Right hindlimb (tissue), 1 donor: ENCODE measurements at places on chromosomes 2 and 18.

GRCh38 chr18:23521907-23522306 lies 18.6 kb downstream of the RMC1 start:
- DNase-seq: no peak

DNA sequence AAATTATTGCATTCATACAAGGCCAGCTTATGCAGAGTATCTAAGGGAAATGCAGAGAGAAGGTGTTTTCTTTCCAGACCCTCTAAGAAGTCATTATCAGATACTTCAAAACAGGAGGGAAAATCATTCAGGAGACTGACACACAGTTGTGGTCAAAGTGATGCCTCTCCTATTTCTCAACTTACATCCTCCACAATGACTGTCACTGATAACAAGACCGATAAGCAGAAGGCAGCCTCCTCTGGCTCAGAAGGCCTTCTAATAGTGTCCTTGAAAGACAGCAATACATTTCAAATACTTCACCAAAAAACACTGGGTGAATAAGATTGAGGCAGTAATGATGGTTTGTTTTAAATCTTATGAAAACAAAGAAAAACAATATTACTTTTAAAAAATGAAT lies 199.7 kb downstream of the PIEZO2 start:
- no peak for DNase-seq

GRCh38 chr18:44859263-44859662 lies 178.6 kb downstream of the SETBP1 start:
- DNase-seq: no peak

DNA sequence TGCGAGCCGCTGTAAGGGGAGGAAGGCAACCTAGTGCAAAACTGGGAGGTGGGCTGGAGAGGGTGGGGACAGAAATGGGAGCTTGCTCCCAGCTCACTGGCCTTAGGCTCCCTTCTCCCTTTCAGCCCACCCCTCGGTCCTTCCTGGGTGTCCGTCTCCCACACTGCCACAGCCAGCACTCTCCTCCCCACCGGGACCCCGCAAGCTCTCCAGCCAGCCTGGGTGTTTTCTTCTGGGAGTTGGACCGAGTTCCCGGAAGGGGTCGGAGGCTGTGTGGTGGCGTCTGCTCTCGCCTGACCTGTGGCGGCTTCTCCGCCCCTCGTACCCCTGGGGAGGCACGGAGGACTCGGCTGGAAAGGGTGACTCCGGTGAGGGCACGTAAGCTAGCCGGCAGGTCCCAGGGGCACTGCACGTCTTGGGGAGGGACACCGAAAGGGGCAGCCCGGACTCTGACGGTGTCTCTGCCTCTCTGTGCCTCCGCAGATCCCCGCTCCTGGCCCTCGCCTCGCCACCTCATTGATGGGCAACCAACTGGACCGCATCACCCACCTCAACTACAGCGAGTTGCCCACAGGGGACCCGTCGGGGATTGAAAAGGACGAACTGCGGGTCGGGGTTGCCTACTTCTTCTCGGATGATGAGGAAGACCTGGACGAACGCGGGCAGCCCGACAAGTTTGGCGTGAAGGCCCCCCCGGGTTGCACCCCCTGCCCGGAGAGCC lies 1.1 kb downstream of the LRATD1 start:
- peak; percentile 31 for DNase-seq

DNA sequence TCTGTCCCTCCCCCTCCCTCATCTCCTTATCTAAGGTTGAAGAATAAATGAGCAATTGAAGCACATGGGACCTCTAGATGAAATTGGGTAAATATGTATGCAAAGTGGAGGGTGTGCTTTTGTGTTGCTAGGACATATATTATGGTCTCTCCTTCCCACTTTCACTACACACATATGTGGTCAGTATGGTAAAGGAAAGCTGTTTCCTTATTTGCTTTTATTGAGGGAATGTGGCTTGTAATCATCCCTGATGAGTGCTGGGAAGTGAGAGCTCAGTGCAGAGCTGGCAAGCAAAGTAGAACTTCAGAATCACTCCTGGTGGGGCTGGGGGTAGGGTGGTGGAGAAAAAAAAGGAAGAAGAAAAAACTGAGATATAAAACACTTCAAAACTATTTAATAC lies 189.9 kb upstream of the ATP5MC3 start:
- DNase-seq: no peak

DNA sequence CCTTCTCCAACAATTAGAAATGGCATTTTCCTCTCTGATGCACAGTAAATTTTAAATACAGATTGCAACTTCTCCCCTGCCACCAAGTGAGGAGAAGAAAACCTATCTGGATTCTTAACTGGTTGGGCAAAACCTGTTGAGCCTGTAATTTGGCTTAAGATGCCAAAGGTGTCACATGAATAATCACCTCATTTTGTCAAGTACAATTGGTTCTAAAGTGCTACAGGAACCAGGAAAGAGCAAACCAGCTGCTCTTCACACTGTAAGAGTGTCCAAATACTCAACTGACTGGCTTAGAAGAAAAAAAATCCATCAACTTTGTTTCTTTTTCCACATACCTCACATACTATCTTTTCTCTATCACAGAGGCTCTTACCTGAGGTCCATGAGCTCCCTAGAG lies 35.4 kb downstream of the NPC1 start:
- no peak for DNase-seq

DNA sequence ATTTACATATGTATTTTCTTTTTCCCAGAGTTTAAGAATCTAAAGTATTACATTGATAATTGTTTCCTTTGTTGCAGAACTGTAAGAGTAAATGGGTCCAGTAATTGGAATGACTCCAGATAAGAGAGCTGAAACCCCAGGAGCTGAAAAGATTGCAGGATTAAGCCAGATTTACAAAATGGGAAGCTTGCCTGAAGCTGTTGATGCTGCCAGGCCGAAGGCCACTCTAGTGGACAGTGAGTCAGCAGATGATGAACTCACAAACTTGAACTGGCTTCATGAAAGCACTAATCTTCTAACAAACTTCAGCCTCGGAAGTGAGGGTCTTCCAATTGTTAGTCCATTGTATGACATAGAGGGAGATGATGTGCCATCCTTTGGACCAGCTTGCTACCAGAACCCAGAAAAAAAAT lies 183.8 kb upstream of the STON1 start:
- no peak for DNase-seq

GRCh38 chr2:174635776-174636404 lies 38.3 kb upstream of the WIPF1 start:
- DNase-seq: no peak

- no peak for DNase-seq
Measured at GRCh38 chr2:169095621-169096105, 26.3 kb downstream of the DHRS9 start.

DNA sequence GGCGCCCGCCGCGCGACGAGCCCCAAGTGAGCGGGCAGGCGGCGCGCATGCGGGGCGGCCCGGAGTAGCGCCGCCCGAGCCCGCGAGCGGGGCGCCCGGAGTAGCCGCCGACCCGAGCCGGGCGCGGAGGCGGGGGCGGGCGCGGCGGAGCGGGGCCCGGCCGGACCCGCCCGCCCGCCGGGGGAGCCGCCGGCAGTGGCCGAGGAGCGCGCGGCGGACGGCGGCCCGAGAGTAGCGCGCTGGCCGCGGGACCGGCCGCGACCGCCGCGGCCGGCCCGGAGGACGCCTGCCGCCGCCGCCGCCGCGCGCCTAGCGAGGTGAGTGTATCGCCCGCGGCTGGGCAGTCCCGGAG lies at the start of gene GALNT1:
TSS of gene GALNT1 (plus strand) at position 195 of the 352 bp plus-strand sequence. CDS start 72,923 bp downstream, outside the sequence.
- DNase-seq: no peak

GRCh38 chr2:203804764-203805485 lies 62.6 kb upstream of the CTLA4 start:
- no peak for DNase-seq
